ENCODE measurements at places on chromosomes 13 and 19. TPM values are rescaled to one million over a fixed set of nuclear protein-coding genes. Genes with fewer than 3 reads are reported as not detected.

The GGN gene
- 0.34 TPM for total RNA-seq

- H3K36me3 ChIP-seq = no peaks in the 10 kb centered on the region
- no peak for DNase-seq
- H3K27ac ChIP-seq = no peak overlapping the region
- peaks cover 42% of the 10 kb centered on the region for H3K4me1 ChIP-seq
Observed at GRCh38 chr13:48580185-48580803, 47.4 kb upstream of the RCBTB2 start.

The PNMA8A gene
- total RNA-seq = 3.8 TPM

DNA sequence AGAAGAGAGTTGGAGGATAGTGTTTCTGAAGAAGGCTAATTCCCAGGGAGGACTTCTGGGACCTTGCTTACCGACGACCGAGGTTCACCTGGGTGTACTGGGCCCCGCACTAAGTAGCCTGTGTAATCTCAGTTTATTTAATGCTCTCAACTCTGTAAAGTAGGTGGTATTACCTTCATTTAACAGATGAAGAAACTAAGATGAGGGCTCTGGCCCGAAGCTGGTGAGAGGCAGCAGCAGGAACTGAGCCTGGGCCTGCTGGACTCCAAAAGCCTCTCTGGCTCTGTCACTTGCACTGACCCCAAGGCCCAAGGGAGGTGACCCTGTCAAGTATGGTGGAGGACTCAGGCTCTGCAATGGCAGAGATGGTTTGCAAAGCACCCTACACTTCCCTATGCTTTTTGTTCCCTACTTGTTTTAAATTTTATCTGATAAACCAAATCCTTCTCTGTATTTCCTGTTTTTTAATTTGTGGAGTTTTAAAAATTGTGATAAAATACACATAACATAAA is 50.6 kb downstream of the GGACT start:
- no peak overlapping the region for H3K27ac ChIP-seq
- no peaks in the 10 kb centered on the region for H3K27me3 ChIP-seq
- no peaks in the 10 kb centered on the region for H3K4me1 ChIP-seq
- no peak for DNase-seq
- H3K36me3 ChIP-seq = peaks cover 2% of the 10 kb centered on the region

DNA sequence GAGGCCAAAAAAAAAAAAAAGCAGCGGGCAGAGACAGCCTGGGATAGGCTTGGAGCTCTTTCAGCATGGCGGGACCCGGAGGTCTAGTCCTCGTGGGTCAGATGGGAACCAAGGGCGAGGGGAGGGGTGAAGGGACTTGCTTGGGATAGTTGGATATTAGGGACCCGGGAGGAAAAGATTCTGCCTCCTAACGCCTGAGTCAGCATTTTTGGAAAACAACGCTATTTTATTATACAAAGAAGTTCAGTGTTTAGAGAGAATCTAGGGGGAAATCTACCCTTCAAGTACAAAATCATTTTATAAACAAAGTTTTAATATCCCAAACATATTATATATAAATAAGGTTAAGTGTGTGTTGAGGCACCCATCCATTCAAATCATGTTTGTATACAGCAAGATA is 156.7 kb downstream of the ZNF536 start:
- H3K36me3 ChIP-seq = no peaks in the 10 kb centered on the region
- no peak overlapping the region for H3K27ac ChIP-seq
- no peaks in the 10 kb centered on the region for H3K27me3 ChIP-seq

DNA sequence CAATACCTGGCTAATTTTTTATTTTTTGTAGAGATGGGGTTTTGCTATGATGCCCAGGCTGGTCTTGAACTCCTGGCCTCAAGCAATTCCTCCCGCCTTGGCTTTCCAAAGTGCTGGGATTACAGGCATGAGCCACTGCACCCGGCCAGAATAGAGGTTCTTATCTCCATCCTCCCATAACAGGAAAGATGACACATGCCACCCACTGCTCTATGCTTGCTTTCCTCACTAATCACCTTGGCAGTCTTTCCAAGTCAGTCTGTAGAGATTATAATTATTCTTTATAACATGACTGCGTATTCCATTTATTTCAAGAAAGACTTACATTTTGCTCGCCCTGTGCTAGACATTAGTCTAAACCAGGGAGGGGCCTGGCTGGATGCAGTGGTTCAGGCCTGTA is 6.7 kb downstream of the VAV1 start:
- H3K27me3 ChIP-seq = no peaks in the 10 kb centered on the region
- peaks cover 7% of the 10 kb centered on the region for H3K4me1 ChIP-seq
- no peak for DNase-seq
- H3K4me3 ChIP-seq = no peak overlapping the region
- no peak overlapping the region for H3K27ac ChIP-seq

DNA sequence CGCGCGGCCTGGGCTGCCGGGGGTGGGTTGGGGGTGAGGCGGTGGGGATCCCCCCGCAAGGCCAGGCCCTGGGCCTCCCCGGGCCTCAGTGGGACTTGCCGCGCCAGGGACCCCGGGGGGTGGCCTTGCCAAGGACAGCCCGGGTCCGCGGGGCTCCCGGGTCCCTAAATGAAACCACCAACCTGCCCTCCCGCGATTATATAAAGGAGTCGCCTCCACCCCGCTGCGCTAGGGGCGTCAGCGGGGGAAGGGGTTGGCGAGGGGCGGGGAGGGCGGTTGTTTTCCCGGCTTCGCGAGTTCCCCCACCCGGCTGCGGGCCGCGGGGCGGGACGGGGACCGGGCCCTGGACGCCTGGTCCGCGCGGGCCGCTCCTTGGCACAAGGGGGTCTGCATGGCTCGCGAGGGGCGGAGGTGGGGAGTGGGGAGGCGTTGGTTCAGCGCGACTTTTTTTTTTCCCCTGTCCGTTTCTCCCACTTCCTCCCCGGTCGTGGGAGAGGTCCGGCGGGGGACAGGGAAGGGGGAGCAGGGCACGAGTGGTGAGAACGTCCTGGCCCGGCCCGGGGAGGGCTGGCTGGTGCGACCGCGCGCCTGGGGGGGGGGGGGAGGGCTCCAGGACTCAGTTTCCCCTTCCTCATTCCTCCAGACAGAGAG is 822 bp upstream of the ZBTB7A start:
- DNase-seq = no peak
- peak overlapping the region; percentile 93 for H3K4me3 ChIP-seq
- H3K27ac ChIP-seq = peak overlapping the region; percentile 96
- no peaks in the 10 kb centered on the region for H3K27me3 ChIP-seq
